ENCODE measurements at places on chromosomes 3 and 15. TPM values are rescaled to one million over a fixed set of nuclear protein-coding genes. Genes with fewer than 3 reads are reported as not detected.

NOX5 gene
- 0.61 TPM for total RNA-seq

CCNDBP1 gene
- 69.9 TPM for total RNA-seq

P2RY12 gene
- total RNA-seq = not detected

MME gene
- total RNA-seq = 3.2 TPM

RBMS3 gene
- 9.6 TPM for total RNA-seq

ANAPC13 gene
- total RNA-seq = 25.3 TPM

TICRR gene
- total RNA-seq = 33.7 TPM

NAALADL2 gene
- 1.3 TPM for total RNA-seq

ZPLD1 gene
- not detected for total RNA-seq

ZNF620 gene
- 1.3 TPM for total RNA-seq

PLSCR5 gene
- total RNA-seq = not detected

SAMD7 gene
- total RNA-seq = not detected

EIF2B5 gene
- 27.2 TPM for total RNA-seq

CCRL2 gene
- 1.5 TPM for total RNA-seq

ENTPD3 gene
- 9.6 TPM for total RNA-seq

NMB gene
- 11.0 TPM for total RNA-seq

MNS1 gene
- 1.0 TPM for total RNA-seq

PEAK1 gene
- total RNA-seq = 47.3 TPM

FBXO45 gene
- total RNA-seq = 19.9 TPM

USP3 gene
- total RNA-seq = 34.9 TPM

LMLN gene
- 5.2 TPM for total RNA-seq

GABRR3 gene
- not detected for total RNA-seq

DOCK3 gene
- total RNA-seq = 1.7 TPM

HGD gene
- total RNA-seq = not detected
